Stimulated activated CD4-positive, alpha-beta T cell treated with anti-CD3 and anti-CD28 coated beads, TNF-alpha, amount 100 ng/mL, for 4 hours (primary cell): ENCODE measurements at places on chromosomes 3 and 15.

DNA sequence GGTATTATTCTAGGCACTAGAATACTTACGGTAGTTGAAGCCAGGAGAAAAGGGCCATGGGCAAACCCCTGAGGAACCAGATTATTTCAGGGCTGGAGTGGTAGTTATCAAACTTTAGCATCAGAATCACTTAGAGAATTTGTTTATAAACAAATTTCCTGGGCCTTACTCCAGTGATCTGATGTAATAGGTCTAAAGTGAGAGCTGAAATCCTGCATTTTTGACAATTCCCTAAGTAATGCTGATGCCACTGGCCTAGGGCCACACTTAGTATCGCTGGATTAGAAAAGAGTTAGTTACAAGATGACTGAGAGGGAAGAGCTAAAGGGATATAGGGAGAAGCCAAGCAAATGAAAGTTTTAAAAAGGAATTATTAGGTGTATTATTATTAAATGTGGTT lies 412.5 kb upstream of the THRB start:
- no peak for DNase-seq

DNA sequence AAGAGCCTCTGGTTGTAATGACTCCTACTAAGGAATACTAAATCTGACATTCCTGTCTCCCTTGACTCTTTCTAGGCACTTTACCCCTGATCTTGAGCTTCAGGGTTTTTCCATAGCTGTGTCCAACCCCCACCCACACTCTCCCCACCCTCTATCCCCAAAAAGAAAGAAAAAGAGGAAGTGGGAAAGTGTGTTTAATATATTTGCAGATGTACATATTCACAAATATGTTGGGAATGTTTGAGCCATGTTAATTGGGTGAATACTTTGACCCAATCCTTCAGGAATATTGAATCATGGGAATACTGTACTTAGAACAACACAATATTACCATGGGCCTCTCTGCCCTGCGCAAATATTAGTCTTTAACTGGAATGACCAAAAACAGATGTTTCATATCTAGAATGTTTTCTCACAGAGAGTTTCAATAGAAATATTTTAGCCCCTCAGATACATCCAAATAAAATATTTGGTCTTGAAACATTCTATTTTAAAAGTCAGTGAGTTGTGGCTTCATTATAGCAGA lies 19.8 kb upstream of the PFN2 start:
- DNase-seq, result no peak

DNA sequence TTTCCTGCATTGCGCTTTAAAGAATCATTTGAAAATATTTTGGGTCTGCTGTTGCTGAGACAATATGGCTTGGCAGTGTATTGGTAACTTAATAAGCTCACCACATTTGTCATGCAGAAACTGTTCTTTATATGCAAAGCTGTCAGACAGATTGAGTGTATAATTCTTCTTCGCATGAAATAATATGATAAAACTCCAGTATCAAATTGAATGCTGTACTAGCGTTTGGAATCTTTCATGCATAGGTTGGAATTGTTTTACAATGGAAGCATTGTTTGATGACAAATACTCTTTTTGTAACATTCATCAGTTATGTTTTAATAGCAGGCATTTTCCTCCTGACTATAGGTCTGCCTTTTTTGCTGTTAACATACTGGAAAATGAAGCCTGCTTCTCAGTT lies 53.8 kb downstream of the RBMS3 start:
- no peak for DNase-seq

- DNase-seq, result no peak
Observed at GRCh38 chr3:94374439-94375161, 311.7 kb downstream of the NSUN3 start.

DNA sequence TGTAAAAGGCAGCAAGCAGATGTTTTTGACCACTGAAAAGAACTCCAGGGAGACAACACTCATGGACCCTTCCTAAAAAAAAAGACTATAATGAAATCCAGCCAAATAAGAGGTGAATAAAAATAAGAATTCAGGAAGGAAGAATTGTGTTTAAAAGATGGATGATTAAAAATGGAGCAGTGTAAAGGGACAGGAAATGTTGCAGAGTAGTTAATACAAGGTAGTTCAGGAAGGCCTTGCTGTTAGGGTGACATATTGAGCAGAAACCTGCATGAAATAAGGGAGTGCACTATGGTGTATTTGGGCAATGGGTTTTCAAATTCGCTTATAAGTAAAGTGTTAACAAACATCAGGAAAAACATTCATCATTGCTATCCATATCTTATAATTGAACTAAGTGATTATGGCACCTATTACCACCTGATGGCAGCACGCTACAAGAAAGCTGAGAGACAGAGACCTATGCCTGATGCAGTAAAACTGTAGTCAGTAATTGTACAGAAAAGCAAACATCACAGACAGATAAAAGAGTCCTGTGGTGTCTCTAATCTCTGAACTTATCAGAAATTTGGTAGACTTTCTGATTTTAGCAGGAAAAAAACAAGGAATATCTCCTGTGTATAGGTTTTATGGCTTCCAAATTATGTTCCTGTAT lies 5.8 kb upstream of the DBR1 start:
- no peak for DNase-seq

DNA sequence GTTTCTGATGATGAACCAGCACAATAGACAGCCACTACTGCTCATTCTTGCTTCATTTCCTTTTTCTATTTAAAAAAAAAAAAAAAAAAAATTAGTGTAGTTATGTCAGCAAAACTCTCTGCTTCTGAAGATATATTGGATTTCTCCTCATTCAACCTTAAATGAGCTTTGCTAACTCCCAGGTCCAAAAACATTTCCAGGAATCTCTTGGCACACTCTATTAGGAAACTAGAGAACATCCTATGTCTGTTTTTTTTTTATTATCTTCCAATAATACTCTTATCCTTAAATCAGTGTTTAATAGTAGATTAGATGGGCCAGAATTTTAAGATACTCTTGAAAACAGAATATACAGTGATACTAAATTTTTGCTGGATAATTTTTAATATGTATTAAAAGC lies 398.0 kb downstream of the NAALADL2 start:
- no peak for DNase-seq

DNA sequence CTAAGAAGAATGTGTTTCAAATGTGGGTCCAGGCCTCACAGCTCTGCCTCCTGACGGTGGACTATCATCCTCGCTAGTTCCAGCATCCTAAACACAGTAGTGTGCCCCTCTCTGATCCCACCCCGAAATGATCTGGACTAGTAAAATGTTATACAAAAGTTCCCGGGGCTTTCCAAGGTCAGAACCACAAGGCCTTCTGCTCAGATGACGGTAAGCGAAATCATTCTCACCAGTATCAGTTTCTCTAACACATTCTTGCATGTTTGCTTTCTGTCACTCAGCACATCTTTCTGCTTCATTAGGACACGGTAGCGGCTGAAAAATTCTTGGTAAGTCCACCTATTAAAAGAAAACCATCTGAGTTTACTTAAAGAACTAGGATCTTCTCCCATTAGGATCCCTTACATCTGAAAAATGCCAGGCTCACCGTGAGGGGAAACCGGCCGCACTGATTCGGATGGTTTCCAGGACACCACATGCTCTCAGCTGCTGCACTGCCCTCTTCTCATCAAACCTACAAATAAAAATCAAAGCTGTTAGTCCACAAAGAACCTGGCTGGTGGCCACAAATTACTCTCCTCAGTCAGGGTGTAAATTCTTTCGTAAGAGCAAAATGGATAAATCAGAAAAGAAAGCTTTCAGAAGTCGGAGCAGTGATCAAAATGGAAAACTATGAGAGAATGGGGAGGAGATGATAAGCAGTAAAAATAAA lies 83.9 kb upstream of the MYO5C start:
- DNase-seq, result no peak

DNA sequence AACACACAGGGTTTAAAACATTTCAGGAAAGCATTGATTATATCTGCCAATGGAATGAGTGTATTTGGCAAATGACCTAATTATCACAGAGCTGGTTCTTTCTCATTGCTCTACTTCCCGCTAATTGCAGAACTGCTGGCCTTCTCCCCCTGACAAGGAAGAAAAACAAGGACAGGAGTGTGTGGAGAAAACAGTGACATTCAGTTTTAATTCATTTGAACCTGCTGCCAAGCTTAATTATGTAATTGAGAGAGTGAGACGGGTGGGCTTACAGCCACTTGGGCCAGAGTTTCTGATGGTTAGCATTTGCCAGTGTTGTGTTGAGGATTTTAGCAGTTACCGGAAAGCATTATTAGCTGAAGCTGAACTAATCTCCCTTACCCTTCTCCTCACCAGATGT lies 301.4 kb downstream of the RBMS3 start:
- DNase-seq, result no peak

GRCh38 chr3:129352045-129352444 lies 73.4 kb downstream of the HMCES start:
- DNase-seq, result no peak

GRCh38 chr3:118098827-118099226 lies 935.8 kb downstream of the IGSF11 start:
- DNase-seq, result no peak

- no peak for DNase-seq
Observed at GRCh38 chr3:16380421-16380820, 115.4 kb downstream of the OXNAD1 start.

- no peak for DNase-seq
Observed at GRCh38 chr3:186997473-186997939, 67.2 kb downstream of the ST6GAL1 start.

GRCh38 chr15:44102675-44103254 lies 92.3 kb downstream of the FRMD5 start:
- no peak for DNase-seq

GRCh38 chr3:17111586-17111985 lies 226.8 kb downstream of the PLCL2 start:
- DNase-seq, result no peak

DNA sequence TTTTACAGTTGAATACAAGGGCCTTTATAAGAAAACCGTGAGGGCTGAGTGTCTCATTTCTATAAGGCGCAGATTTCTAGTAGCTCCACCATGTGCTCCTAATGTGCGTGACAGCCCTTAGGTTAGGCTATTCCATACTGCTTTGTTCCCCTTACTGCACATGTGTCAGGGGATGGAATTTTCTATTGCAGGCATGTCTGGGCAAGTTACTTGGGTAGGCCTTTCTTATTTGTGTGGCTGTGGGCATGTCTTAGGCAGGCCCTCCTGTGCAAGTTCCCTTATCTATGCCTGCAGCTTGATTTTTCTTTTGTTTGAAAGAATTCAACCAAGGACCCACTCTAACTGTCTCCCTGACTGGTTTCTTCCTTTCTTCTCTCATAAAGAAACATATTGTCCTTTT lies 434.2 kb upstream of the CNTN3 start:
- DNase-seq, result no peak

GRCh38 chr3:127408022-127408683 lies 120.3 kb upstream of the PRR20G start:
- DNase-seq, result no peak

- no peak for DNase-seq
Observed at GRCh38 chr15:99371180-99372103, 120.2 kb downstream of the LRRC28 start.

GRCh38 chr15:76514282-76514681 lies 177.7 kb downstream of the ISL2 start:
- no peak for DNase-seq

- no peak for DNase-seq
Observed at GRCh38 chr15:101702077-101702476, 22.2 kb downstream of the TARS3 start.

DNA sequence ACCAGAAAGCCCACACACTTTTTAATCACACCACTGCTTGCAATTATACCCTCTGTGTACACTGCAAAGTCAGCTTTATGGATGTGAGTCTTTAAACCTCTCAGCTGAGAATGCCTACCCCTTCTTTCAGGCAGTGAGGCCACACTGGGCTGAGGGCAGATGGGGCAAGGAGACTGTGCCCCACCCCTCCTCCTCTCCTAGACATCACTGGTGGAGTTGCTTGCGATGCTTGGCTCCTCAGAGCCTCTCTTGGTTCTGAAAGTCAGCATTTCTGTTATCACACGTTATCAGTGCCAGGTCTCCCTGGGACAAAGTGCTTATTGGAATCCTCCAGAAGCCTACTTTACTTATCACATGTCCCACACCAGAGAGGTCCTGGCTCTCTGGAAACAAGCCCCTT lies 128.2 kb downstream of the ZNF621 start:
- no peak for DNase-seq

DNA sequence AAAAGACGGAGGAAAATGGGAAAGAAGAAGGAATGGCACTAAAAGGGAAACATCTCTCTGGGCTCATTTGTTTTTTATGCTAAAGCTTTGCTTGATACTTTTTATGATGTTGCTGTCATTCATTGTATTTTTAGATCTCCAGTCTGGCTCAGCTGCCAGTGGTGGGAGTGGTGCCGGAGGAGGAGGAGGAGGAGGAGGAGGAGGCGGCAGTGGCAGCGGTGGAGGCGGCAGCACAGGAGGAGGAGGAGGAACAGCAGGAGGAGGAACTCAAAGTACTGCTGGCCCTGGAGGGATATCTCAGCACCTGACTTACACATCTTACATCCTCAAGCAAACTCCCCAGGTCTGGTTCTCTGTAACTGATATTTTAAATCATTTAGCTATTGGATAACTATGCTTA lies 49.6 kb downstream of the MAP6D1 start:
- DNase-seq, result no peak

GRCh38 chr3:129429080-129429451 lies 630 bp upstream of the EFCAB12 start:
- no peak for DNase-seq

DNA sequence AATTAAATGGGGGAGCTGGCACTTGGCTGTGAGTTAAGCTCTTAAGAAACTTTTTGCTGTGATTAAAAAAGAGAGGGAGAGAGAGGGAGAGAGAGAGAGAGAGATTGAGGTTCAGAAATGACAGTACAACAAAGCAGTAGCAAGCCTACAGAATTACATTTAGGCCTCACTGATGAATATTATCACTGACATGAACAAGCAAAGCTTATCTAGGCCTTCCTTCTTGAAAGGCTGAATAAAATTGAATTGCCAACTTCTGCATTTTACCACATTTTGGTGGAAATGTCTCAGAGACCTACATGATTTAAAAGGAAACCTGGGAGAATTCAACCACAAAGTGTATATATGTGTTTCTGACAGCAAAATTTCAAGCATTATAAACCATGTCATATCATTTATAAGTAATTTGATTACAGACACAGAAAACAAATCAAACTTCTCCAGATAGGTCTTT lies 530.8 kb downstream of the SOX2 start:
- no peak for DNase-seq

GRCh38 chr3:190357468-190357867 lies 30.5 kb upstream of the CLDN16 start:
- DNase-seq, result no peak

GRCh38 chr15:57537488-57538264 lies 54.0 kb upstream of the MYZAP start:
- no peak for DNase-seq
